ENCODE measurements at places on chromosomes 3 and 15.

- no peak for DNase-seq
Measured at GRCh38 chr3:23601091-23601822, 204.5 kb upstream of the UBE2E1 start.

- DNase-seq, result no peak
Measured at GRCh38 chr3:142275856-142276255, 50.5 kb upstream of the GK5 start.

- DNase-seq, result no peak
Measured at GRCh38 chr15:80777137-80777536, 2.0 kb upstream of the CEMIP start.

DNA sequence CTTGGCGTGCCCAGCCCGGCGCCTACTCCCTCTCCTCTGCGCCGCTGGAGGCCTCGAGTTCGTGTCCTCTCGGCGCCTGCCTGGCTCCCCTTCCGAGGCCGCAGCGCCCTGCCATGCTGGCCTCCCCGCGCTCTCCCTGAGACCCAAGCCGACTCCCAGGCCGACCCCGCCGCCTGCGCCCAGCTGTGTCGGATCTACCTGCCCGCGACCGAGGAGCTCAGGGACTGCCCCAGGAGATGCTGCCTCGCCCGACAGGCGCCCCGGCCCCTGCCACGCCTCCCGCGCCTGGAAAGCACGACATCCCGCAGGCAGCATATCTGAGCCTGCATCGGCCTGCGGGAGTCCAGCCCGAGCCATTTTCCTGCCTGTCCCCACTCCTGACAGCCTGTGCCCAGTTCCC is 16.1 kb downstream of the PAQR9 start:
- no peak for DNase-seq

GRCh38 chr15:75233504-75234190 is 24.5 kb upstream of the GOLGA6C start:
- DNase-seq, result no peak

DNA sequence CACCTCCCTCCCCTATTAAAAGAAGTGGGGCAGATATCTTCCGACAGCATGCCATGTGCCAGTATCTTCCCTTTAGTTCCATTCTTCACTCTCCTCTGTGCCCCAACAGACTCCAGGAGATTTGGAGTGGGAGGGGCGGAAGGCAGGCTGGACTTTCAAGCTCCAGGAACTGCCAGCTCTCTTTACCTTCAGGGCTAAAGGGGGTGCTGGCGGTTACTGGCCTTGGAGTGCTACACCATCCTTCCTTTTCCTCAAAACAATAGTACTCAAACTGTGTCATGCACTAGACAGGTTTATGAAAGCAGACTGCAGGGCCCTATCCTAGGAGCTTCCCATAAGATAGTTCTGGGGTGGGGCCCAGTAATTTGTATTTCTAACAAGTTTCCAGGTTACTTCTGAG is 6.0 kb downstream of the LINS1 start:
- no peak for DNase-seq

DNA sequence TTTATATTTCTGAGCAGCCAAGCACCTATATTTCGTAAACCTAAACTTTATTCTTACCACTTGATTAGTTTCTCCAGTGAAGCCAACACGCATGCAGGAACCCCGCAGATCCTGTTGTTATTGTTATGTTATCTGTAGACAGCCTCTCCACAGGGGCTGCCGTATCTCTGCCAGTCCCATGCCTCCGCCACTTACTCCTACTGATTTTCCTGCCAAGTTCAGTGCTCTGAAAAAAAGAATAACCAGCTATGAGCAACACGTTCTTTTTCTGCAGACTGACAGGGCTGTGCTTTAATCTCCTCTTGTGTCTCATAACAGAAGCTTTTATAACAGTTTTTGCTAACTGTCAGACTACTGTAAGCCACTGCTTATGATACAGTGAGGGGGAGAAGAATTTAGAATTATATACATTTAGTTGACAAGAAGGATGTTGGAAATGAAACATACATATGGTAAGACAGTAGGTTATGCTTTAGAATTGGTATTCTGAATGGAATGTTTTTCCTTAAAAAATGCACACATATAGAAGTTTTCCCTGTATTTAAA is 347.4 kb downstream of the SI start:
- DNase-seq, result no peak

- peak; percentile 29 for DNase-seq
Measured at GRCh38 chr3:4977001-4977852, 2.0 kb upstream of the BHLHE40 start.

GRCh38 chr15:28876131-28876844 is 9.5 kb upstream of the APBA2 start:
- DNase-seq, result no peak

- no peak for DNase-seq
Measured at GRCh38 chr3:21502656-21503055, 248.4 kb downstream of the ZNF385D start.

DNA sequence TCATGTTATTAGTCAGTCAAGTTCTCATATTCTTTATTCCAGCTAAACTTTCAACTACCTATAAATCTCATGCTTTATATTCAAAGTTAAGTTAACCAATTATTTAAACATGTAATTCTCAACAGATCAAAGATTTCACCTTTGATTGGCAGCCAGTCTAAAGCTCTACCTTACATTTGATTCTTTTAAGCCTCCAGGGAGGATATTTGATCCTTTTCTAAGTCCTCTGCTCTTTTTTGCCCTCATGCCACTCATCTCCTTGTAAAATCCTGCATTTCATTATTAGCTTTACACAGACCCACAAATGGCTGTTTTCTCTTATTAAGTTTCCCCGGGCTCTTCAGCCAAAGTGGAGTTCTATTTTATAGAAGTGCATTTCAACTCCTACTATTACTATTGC is 134.1 kb downstream of the NLGN1 start:
- DNase-seq, result no peak

GRCh38 chr3:77562089-77562488 is 522.2 kb downstream of the ROBO2 start:
- DNase-seq, result no peak

DNA sequence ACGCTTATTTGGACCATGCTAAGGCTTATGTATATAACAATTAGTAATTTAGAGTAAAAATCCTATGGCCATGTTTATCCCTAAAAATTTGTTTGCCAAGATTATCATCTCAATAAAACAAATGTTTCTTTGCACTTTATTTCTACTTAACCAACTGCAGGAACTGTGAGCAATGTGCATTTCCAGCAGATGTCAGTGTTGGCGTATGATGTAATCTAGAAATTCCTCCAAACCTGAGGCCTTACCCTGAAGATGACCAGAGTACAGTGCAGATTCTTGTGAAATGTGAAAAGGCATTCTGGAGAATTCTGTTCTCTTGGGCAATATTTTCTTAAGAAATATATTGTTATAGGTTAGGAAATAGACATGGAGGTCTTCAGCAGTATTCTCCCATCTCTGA is 205.9 kb downstream of the MBNL1 start:
- no peak for DNase-seq

DNA sequence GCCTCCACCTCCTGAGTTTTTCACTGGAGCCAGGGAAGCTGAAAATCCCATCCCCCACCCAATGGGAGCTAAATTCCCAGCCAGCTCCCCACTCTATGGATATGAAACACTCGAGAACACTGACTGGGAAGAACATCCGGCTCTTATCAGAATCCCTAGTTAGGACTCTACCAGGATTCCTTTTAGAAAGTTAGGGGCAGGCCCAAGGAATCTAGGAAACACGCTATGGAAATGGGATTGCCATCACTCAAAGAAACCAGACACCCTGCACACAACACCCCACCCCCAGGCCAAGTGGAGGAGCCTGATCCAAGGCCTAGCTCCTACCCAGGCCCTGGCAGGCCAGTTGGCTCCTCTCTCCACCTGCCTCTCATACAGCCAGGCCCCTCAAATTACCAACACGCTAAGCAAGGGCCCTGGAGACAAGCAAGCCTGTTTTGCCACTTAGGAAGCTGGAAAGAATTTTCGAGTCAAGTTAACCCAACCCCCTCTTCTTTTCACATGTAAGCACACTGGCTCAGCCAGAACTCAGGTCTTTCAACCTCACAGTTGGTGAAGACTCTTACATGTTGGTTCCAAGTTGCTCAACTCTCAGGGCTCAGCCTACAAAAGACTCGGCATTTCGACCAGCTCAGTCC is 75.5 kb downstream of the RBPMS2 start:
- no peak for DNase-seq

GRCh38 chr3:71685686-71686085 is 39.5 kb downstream of the EIF4E3 start:
- DNase-seq, result no peak

DNA sequence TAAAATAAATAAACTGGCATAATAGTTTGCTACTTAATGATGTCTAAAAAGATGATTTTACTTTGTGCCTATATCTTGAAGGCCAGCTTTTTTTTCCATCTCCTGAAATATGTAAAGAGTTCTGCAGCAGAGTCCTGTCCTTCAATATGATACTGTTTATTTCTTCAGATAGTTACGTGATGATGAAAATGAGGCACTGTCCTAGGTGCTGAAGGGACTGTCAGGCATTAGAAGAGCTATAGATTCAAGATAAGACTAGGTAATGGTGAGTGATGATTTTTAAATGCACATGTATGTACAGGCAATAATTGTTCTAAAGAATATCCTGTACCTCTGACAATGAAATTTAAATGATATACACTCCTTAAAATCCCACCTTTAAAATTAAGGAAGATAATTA is 326.9 kb upstream of the DNAJC19 start:
- DNase-seq, result no peak

DNA sequence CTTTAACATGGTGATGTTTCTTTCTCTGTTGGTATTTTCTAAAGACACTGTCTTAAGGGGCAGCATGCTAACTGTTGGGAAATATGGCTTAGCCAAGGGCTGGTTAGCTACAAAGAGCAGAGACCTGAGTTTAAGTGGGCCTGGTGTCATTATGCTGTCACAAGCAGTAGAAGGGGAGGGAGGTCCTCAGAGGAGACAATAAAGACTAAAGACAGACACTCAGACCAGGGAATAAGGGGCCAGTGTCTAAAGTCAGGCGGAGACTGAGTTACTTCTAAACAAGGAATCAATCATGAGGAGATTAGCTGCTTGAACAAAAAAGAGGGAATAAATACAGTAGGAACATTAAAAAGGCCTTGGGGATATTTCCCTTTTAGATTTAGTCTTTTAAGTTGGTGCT is 142.7 kb upstream of the DPPA4 start:
- DNase-seq, result no peak

- no peak for DNase-seq
Measured at GRCh38 chr3:185732782-185733181, 92.1 kb downstream of the IGF2BP2 start.

DNA sequence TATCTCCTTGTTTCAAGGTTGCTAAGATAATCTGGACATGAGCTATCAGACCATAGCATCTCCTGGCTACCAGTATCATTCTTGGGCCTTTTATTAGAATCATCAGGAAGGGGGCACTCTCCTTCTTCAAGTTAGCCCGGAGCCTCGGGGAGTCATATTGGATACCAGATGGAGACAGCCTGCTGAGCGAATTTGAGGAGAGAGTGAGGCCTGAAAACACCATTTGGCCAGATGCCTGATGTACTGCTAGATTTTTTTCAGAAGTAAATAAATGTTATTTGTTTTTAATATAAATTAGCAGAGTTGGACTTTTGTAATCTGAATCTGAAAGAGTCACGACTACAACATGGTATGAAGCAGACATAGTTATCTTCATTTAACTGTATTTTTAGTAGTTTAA is 848.6 kb downstream of the IGSF11 start:
- no peak for DNase-seq

GRCh38 chr3:53921296-53921695 is 29.6 kb upstream of the SELENOK start:
- no peak for DNase-seq

GRCh38 chr15:86073281-86073680 is 6.4 kb upstream of the AGBL1 start:
- DNase-seq, result no peak

DNA sequence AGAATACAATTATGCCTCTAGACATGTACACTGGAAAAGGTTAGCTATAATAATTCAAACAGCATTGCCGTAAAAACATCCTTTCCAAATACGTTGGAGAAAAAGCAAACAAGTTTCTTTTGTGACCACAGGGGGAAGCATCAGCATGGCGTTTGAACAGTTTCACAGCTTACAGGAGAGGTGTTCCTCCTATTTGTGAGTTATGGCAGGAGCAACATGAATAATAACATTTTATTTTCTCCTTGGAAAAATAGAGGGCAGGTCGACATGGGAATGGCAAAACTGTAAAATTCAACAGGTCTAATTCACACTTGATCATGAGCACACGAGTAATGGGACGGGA is 39.7 kb upstream of the GADL1 start:
- no peak for DNase-seq

DNA sequence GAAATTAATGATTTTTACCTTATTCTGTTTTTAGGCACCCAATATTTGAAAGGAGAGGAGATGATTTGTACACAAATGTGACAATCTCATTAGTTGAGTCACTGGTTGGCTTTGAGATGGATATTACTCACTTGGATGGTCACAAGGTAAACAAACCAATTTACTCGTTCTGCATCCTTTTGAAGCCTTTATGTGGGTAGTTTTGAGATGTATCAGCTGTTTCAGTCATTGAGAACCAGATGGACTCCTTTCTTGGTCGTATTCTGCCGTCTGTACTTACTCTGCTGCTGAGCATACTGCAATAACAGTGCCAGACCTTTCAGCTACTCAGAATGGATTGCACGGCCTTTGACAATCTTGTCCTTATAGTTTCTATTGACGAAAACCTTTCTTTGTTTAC is 13.3 kb downstream of the DNAJB11 start:
- no peak for DNase-seq

- DNase-seq, result no peak
Measured at GRCh38 chr3:23685541-23686258, 120.1 kb upstream of the UBE2E1 start.

- no peak for DNase-seq
Measured at GRCh38 chr3:24562895-24563294, 68.2 kb upstream of the THRB start.

DNA sequence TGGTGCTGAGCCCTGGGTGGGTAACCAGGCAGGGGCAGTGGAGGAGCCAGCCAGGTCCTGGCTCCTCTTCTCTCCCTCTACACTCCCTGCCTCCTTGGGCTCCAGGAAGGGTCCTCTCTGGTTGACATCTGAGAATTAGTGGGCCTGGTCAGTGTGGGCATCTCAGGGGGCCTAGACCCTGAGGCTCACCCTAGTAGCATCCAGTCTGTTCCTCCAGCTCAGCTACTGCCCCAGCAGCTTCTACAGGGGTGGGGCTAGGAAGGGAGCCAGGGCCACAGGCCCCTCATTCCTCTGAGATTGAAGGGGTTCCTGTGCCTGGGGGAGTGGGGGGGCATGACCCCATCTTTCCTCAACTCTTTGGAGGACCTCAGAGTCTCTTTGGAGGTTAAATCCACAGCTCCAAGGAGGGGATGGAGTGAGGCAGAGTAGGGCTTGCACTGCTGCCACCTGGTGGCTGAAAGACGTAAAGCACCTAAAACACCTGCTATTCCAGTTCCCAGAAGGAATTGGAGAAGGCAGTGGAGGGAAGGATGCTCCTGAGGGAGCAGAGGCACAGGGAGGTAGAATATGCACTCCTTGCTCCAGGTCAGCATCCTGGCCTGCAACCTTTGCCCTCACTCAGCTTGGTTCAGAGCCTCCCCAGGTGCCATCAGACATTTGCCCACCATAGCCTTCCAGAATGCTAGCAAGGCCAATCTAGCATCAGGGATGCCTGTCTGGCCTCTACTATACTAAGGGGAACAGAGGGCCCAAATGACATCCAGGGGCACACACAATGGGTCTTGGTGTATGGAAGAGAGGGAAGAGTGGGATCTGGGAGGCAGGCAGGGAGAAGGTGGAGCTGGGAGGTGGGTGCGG is 25.1 kb downstream of the C3orf18 start:
- no peak for DNase-seq
